ENCODE measurements at places on chromosomes 5 and 9. TPM values are rescaled to one million over a fixed set of nuclear protein-coding genes. Genes with fewer than 3 reads are reported as not detected.
A peak's percentile ranks its signal among the peaks of the same experiment; 100 is the strongest.

DNA sequence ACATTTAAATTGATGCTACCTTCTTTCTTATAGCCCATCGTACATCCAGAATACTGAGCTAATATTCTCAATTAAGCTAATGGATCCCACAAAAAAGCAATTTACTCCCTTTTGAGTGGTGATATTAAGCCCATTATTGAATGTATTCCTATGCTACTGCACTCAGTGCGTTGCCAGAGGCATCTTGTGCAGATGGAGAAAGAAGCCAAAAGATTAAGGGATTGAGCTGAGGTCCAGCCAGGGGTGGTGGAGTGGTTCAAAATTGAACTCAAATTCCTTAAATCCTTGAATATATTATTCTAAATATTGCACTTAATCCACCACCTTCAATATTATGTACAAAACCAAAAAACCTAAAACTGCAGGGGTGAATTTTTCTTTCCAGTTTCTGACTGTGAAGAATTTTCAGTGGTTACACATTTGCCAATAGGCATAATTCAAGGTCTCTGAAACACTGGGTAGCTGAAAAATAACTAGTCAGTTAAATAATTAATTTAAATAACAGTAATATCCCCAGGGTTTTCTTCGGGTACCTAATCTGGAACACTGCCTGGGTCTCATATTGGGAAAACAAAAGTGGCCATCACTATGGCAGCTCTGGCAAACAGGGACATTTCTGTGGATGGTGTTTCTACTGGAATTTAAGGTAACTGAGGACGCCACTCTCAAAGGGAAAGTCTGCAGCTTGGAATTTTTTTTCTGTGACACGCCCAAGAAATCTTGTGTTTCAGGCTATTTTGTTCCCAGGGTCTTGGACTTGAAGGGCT lies 6.2 kb upstream of the LIFR start:
- DNase-seq, result no peak

GRCh38 chr9:137417161-137418021 lies 5.6 kb downstream of the EXD3 start:
- no peak for DNase-seq

GRCh38 chr9:31390403-31391025 lies 993.9 kb upstream of the ACO1 start:
- DNase-seq, result no peak

GRCh38 chr5:147306351-147306750 lies 71.5 kb downstream of the STK32A start:
- DNase-seq, result no peak

- peak; percentile 22 for DNase-seq
Observed at GRCh38 chr9:113131689-113132151, 19.1 kb upstream of the SLC31A2 start.

- DNase-seq, result no peak
Observed at GRCh38 chr9:107878462-107878861, 388.9 kb upstream of the KLF4 start.

GRCh38 chr5:78896132-78896531 lies 89.0 kb downstream of the ARSB start:
- DNase-seq, result peak; percentile 13

- DNase-seq, result no peak
Observed at GRCh38 chr9:109975574-109976295, 195.7 kb downstream of the PALM2AKAP2 start.

GRCh38 chr9:15332939-15333338 lies 25.9 kb upstream of the TTC39B start:
- DNase-seq, result no peak

DNA sequence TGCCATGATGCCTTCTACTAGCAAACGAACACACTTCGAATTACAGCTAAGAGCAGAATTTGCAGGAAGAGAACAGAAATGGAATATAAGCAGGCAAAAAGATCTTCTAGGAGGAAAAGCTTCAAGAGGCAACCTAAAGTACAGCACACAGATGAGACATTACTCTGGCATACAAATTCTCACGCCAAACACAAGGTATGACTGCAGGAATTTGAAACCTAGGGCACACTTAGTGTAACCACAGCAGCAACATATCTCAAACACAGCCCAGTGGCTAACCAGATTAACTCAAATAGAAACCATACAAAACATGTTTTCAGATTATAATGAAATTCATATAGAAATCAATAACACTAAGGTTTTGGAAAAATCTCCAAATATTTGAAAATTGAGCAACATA lies 481.0 kb upstream of the RGMB start:
- no peak for DNase-seq

DNA sequence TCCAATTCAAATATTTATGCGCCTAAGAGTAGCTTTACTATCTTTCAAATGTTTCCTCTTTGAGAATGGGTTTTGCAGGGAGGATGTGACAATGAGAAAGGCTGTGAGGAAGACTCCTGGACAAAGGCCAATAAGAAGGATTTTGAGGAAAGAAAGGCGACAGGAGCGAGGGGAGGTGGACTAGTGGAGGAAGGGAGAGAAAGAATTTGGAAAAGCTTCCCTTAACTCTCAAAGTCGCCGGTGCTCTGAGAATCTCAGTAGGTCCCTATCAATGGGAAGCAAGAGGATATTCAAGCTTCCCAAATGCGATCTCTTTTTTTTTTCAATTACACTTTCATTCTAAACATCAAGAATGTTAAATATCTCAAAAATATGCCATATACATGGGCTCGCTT lies 2.8 kb upstream of the CDC20B start:
- no peak for DNase-seq

DNA sequence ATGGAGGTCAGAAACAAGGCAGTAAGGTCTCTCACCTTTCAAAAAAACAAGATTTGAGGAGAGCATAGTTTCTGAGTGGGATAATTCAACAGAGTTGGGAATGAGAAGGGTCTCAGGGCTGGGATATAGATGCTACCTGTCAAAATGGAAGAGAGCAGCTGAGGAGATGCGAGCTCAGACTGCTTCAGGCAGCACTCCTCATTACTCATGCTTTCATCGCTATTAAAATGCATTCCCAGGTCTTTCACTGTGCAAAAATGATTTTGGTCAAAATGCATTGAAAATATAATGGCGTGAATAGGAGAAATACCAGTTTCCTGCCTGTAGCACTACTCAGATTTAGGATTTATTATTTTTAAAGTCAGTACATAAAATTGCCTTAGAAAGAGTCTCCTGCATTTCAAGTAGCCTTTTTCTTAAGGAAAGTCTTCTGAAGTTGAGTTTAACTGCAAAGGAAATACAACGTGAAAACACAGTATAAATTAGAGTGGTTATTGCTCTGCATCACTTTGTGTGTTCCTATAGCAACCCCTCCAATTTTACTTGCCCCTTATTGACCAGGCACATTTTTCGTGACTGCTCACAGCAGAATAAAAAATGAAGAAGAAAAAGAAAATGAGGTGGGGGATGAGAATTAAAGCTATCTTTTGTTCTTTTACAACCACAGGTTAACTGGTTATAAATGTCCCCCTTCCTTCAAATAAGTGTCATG lies 724.8 kb upstream of the SEMA6A start:
- no peak for DNase-seq

GRCh38 chr5:54120473-54120872 lies 189.9 kb downstream of the ARL15 start:
- DNase-seq, result no peak

- DNase-seq, result no peak
Observed at GRCh38 chr9:121942866-121943382, 150.2 kb downstream of the TTLL11 start.

- peak; percentile 66 for DNase-seq
Observed at GRCh38 chr9:35646533-35647265, 4.0 kb downstream of the SIT1 start.

DNA sequence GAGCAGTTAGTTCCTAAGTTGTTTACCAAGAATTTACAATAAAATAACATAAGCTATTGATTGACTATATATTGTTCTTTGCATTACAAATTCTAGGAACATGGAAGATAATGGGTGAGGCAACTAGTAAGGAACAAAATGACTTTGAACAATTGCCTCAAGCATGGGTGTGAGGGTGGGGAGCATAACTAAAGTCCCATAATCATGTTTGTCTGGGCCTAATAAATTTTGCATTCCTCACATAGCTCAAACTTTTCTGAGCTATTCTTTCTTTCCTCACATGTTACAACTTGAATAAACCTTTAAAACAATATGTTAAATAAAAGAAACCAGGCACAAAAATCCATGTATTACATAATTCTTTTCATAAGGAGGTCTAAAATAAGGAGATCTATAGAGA lies 1066.1 kb downstream of the NR2F1-AS1 start:
- no peak for DNase-seq

DNA sequence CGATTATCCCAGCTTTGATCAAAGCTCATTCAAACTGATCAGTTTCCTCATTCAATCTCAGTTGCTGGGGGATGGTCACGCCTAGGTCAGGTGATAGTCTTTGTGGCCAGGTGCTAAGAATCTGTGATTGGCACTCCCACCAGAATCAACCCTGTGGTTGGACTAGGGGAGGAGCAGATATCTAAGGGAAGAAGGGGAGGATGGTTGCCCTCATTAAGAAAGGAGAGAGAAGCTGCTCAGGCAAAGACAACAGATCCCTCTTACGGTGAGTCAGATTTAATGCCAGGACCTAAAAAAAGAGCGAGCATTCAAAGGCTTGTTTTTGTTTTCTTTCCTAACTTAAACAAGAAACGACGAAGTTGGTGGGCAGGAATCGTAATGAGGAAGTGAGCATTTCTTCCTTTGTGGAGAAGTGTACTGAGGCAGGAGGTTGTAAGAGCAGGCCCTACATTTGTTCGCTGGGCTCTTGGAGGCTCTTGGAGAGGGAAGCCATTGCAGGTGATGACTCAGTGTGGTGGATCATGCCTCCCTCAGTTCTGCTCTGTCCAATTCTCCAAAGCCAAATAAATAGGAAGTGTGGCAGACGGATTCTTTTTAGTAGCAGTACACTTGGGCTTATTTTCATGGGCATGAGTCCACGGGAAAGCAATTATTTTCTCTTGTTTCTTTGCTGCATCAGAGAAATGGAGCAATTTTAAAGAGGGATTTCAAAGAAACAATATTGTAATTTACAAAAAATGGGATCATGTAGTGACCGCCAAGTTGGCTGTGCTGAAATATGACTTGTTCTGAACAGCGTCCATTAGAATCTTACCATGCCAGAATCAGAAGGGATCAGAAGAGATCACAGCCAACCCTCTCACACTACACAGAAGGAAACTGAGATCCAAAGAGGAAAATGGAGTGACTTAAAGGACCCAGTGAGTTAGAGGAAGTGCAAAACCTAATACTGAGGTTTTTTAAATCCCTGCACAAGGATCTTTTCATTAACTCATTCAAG lies 18.7 kb upstream of the TGFBR1 start:
- DNase-seq, result peak; percentile 77

DNA sequence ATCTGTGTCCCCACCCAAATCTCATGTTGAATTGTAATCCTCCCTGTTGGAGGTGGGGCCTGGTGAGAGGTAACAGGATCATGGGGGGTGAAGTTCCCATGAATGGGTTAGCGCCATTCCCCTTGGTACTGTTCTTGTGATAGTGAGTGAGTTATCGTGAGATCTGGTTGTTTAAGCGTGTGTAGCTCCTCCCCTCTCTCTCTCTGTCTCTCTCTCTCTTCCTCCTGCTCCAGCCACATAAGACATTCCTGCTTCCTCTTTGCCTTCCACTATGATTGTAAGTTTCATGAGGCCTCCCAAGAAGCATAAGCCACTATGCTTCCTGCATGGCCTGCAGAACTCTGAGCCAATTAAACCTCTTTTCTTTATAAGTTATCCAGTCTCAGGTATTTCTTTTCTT lies 28.8 kb downstream of the C5orf15 start:
- no peak for DNase-seq

DNA sequence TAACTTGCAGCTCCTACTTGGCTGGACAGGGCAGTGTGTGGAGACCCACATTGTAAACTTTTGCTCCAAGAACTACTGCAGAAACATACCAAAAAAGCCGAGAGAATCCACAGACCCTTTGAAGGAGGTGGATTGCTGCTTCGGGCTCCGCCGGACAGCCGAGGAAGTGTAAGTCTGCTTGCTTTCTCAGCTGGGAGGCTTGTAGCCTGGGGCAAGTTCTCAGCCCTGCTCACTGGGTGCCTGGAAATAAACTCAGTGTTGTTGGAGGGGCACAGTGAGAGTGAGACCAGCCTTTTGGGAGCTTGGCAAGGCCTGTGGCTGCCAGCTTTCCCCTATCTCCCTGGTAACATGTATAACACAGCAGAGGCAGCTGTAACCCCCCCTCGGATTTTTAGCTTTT lies 215.6 kb downstream of the SYK start:
- no peak for DNase-seq

DNA sequence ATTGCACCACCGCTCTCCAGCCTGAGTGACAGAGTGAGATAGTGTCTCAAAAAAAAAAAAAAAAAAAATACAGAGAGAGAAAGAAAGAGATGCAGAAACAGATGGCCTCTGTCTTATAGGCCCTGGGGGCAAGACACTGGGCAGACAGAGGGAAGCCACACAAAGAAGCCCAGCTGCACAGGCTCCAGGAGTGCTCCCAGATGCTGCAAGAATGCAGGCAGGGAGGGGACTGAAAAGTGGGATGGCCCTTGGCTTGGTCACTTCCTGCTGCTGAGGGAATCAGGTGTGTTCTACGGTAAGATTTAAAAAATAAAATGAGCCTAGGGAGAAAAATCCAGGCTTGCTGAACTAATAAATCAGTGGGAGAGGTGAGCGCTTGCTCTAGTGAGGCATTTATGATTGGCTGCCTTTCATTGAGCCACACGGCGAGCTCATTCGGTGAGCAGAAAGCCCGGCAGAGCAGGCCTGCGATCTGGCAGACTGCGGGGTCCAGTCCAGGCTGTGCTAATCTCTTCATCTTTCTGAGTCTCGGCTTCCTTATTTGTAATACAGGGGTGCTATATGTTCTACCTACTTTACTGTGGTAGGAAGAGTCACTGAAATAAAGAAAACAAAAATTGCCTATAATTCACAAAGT lies 80.6 kb downstream of the RAD23B start:
- DNase-seq, result no peak

GRCh38 chr5:67301285-67301903 lies 104.8 kb upstream of the CD180 start:
- peak; percentile 88 for DNase-seq

The SH2D3C gene
- total RNA-seq, result 1.7 TPM

The BTNL3 gene
- total RNA-seq, result not detected

The ACOT12 gene
- total RNA-seq, result not detected

The GADD45G gene
- 10.2 TPM for total RNA-seq

The MAMDC4 gene
- 8.0 TPM for total RNA-seq

The LECT2 gene
- not detected for total RNA-seq

The PDGFRB gene
- 55.9 TPM for total RNA-seq

The STC2 gene
- total RNA-seq, result 0.03 TPM

The PCDHB13 gene
- 1.1 TPM for total RNA-seq

The OR1Q1 gene
- not detected for total RNA-seq

The IL31RA gene
- 1.6 TPM for total RNA-seq

The SOX30 gene
- not detected for total RNA-seq
